ENCODE measurements at places on chromosomes 3 and 15.

GRCh38 chr15:61030451-61030850 lies 198.7 kb downstream of the RORA start:
- H3K36me3 ChIP-seq, result no peaks in the 10 kb centered on the region
- H3K27me3 ChIP-seq, result peaks cover 29% of the 10 kb centered on the region
- no peaks in the 10 kb centered on the region for H3K4me1 ChIP-seq
- no peak for DNase-seq
- H3K4me3 ChIP-seq, result no peak overlapping the region

DNA sequence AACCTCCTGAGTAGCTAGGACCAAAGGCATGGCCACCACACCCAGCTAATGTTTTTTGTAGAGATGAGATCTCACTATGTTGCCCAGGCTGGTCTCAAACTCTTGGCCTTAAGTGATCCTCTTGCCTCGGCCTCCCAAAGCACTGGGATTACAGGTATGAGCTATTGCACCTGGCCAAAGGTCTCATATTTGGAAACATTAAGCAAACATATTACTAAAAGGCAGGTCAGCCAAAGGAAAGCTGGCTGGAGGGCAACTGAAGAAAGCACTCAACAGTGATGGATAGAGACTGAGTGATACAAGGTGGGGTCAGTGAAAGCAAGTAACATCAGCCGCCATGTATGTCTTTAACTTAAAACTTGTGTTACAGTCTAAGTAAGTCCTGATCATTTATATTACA lies 57.5 kb downstream of the TBC1D2B start:
- DNase-seq, result no peak
- no peak overlapping the region for H3K4me3 ChIP-seq
- H3K27ac ChIP-seq, result no peak overlapping the region
- H3K36me3 ChIP-seq, result peaks cover 9% of the 10 kb centered on the region
- no peaks in the 10 kb centered on the region for H3K27me3 ChIP-seq

DNA sequence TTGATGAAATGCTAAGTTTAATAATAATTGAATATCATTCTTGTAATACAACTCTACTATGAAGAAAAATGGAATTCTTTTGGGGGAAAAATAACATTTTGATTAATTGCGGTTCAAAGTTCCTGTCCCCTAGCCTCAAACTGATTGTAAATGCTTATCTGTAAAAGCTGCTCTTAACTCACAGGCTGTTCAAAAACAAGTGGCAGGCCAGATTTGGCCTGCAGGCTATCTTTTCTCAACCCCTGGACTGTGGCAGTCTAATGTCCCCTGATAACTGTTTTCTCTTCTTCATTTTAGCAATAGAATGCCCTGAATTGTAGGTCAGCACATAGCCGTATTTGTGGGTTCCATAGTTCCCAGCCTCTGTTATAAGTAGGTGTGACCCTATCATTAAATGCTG lies 23.5 kb upstream of the SAMMSON start:
- no peak for DNase-seq
- H3K27ac ChIP-seq, result no peak overlapping the region
- no peak overlapping the region for H3K4me3 ChIP-seq
- H3K4me1 ChIP-seq, result no peaks in the 10 kb centered on the region

- DNase-seq, result no peak
- H3K4me3 ChIP-seq, result peak overlapping the region; percentile 83
- peaks cover 56% of the 10 kb centered on the region for H3K4me1 ChIP-seq
- H3K27me3 ChIP-seq, result no peaks in the 10 kb centered on the region
- no peaks in the 10 kb centered on the region for H3K36me3 ChIP-seq
Observed at GRCh38 chr15:41692049-41692448, 31.8 kb downstream of the MGA start.

DNA sequence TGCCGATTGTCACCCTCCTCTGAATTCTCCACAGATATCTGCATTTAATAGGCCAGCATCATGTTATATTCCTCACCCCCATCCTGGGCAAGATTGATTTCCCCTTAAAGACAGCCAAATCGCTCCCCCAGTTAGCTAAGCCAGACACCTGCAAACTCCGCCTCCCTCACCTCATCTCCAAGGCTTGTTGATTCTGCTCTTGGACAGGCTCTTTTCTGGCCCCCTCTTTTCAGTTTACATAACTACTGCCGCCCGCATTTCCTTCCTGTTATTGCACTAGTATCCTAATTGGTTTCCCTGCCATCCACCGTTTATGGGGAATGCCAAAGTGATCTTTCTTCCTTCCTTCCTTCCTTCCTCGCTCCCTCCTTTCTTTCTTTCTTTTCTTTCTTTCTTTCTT lies 214.7 kb upstream of the MRPL3 start:
- H3K27ac ChIP-seq, result no peak overlapping the region
- no peak overlapping the region for H3K4me3 ChIP-seq
- peaks cover 6% of the 10 kb centered on the region for H3K27me3 ChIP-seq
- peaks cover 2% of the 10 kb centered on the region for H3K4me1 ChIP-seq
- no peak for DNase-seq
- H3K36me3 ChIP-seq, result peaks cover 4% of the 10 kb centered on the region

DNA sequence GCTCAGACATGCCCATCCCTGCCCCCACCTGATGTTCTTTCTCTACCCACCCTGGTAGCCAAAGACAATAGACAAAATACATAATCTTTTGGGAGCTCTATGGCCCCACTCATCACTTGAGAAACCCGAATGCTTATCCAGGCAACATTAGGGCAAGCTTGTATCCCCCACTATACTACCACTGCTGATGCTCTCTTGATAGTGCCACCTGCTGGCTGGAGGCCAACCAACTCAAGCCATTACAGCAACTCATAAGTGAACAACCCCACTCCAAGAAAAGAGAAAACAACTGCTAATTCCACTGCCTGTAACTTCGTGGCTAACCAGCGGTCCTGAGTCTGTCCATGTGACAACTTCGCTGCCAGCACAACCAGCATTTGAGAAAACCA lies 342.5 kb upstream of the TGFBR2 start:
- no peak overlapping the region for H3K4me3 ChIP-seq
- DNase-seq, result no peak
- H3K27ac ChIP-seq, result no peak overlapping the region
- H3K4me1 ChIP-seq, result peaks cover 6% of the 10 kb centered on the region
- H3K36me3 ChIP-seq, result no peaks in the 10 kb centered on the region

DNA sequence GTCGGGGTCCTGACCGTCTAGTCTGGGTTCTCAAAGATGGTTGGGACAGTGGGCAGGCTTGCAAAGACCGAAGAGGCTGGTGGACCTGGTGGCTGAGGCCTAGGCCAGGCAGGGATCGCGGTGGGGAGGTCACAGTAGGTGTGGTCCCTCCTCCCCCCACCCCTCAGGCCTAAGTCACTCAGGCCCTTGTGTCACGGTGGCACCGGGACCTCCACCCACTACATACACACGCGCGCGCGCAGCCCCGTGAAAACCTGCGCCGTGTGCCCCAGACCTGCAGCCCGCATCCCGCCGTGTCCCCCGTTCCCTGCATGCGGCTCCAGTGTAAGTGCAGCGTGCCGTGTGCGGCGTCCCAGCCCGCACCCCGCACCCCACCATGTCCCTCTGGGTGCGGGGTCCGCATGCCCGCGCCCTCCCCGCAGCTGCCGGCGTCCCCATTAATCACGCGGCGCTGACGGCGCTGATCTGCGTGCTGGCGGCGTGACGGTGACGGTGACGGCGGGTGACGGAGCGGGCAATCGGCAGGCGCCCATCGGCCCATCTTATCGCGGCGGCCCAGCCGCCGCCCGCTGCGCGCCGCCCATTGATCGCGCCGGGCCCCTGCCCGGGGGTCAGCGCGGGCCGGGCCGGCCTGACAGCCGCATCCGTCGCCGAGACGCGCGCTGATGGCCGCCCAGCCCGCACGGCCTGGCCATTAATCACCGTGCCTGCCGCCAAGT lies 24.4 kb downstream of the SEC61A1 start:
- H3K4me3 ChIP-seq, result peak overlapping the region; percentile 83
- H3K4me1 ChIP-seq, result peaks cover 9% of the 10 kb centered on the region
- DNase-seq, result peak; percentile 34
- no peaks in the 10 kb centered on the region for H3K36me3 ChIP-seq
- H3K27me3 ChIP-seq, result no peaks in the 10 kb centered on the region
- H3K27ac ChIP-seq, result no peak overlapping the region

DNA sequence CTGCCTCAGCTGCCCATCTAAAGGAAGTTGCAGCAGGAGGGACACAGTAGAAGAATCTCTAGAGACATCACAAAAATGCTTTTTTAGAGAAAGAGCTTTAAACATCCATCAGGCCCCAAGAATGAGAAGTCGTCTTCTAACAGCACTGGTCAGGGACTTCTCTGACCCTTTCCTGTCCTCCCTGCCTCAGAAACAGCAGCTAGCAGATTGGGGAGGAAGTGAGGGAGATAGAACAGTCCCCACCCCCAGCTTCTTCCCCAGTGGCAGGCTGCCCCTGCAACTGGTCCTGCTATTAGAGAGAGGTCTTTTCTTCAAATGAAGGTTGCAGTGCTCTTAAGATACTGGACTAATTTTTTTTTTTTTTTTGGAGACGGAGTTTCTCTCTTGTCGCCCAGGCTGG lies 55.1 kb downstream of the PDE8A start:
- no peaks in the 10 kb centered on the region for H3K27me3 ChIP-seq
- peak overlapping the region; percentile 14 for H3K27ac ChIP-seq
- H3K4me1 ChIP-seq, result peaks cover 35% of the 10 kb centered on the region
- H3K36me3 ChIP-seq, result no peaks in the 10 kb centered on the region

DNA sequence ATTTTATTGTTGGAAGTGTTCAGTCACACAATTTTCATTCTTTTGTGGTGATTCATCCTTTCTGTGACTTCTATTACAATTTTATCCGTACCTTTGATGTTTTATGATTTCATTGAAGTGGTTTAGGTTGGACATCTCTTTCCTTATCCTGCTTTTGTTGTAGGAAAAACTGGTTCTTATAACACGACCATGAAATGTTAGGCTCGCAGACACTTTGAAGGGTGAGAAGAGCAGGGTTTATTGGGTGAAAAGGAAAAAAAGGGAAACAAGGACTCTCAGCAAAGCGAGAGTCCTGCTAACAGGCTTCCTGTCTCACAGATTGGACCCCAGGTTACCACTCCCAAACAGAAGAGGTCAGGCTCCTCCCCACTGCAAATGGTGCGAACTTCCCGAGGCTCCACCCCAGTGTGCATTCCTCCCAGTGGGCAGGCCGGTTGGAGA lies 257.4 kb downstream of the STXBP5L start:
- no peaks in the 10 kb centered on the region for H3K36me3 ChIP-seq
- no peak for DNase-seq
- no peaks in the 10 kb centered on the region for H3K27me3 ChIP-seq

- H3K27ac ChIP-seq, result no peak overlapping the region
- DNase-seq, result no peak
- H3K36me3 ChIP-seq, result peaks cover 2% of the 10 kb centered on the region
Observed at GRCh38 chr3:45510519-45510918, 84.0 kb upstream of the LIMD1 start.

DNA sequence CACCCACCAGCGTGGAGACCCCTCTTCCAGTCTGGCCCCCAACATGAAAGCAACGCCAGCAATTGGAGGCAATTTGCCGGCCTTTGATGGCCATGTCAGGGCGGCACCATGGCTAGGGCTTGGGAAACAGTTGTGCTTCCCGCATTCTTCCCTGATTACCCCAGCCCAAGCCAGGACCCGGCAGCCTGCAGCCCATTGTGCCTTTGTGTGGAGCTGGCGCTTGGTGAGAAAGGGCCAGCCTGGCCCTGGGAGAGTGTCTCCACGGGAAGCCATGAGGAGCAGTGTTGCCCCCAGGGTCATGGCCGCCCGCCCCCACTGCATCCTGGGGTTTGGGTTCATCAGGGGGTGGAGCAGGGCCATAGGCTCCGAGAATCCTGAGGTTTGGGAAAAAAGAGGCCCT lies 66.0 kb downstream of the DNAJB8 start:
- no peak overlapping the region for H3K4me3 ChIP-seq
- no peak overlapping the region for H3K27ac ChIP-seq
- no peak for DNase-seq

GRCh38 chr3:175187586-175187985 lies 328.5 kb downstream of the NAALADL2 start:
- H3K27me3 ChIP-seq, result no peaks in the 10 kb centered on the region
- H3K36me3 ChIP-seq, result no peaks in the 10 kb centered on the region
- H3K27ac ChIP-seq, result no peak overlapping the region

DNA sequence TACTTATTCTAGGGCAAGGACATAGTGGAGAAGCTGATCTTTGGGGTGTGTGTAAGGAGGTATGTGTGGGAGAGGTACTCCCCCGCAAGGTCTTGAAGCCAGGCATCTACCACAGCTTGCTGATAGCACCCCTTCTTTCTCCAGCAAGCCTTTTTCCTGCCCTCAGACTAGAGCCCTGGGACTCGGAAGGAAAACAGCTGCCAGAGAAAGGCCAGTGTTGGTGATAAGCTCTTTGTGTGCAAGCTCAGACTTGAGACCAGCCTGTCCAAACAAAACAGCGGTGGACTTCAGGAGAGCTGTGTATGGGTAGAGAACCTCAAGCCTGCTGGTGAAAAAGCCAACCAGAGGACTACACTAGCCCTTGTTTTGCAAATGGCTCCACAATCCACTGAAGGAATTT lies 1028.6 kb downstream of the MCTP2 start:
- DNase-seq, result no peak
- H3K27me3 ChIP-seq, result peaks cover 42% of the 10 kb centered on the region
- H3K27ac ChIP-seq, result no peak overlapping the region

- DNase-seq, result no peak
- no peak overlapping the region for H3K27ac ChIP-seq
- no peaks in the 10 kb centered on the region for H3K4me1 ChIP-seq
- H3K27me3 ChIP-seq, result peaks cover 5% of the 10 kb centered on the region
- no peak overlapping the region for H3K4me3 ChIP-seq
Observed at GRCh38 chr3:72361990-72362389, 486.3 kb downstream of the SHQ1 start.

DNA sequence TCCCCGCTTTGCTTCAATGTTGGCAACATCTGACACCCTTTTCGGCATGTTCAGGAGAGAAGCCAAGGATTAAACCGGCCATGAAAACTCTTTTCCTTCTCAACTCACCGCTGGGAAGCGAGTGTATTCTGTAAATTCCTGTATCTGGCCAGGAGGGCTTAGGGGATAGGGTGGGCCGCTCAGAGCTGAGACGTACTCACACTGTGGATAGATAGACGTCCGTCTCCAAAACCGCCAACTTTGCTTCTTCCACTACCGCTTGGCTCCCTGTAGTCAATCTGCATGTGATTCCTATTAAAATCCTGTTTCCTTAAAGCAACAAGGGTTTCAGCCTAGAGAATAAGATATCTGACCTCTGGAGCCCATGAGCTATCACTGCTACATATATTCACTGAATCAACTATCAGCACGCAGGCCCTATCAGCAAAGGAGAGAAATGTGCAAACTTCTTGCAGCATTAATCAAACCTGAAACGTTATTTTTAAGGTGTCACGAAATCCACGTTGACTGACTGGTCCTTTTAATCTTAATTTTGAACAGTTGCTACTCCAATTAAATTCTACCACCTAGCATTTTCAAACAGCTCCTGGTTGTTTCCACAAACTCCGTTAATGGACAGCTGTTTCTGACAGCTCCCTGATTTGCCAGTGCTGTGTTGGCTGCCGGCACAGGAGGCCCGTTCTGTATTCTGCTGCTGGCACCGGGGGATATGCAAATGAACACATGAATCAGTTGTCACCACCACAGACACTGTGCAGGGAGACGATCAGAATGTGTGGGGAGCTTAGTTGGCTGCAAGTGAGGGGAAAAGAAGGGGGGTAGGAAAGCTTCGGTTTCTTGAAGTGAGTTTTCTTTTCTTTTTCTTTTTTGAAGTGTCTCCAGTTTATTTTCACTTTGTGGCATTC lies 438.9 kb upstream of the ARRDC4 start:
- H3K27ac ChIP-seq, result no peak overlapping the region
- H3K27me3 ChIP-seq, result no peaks in the 10 kb centered on the region
- H3K36me3 ChIP-seq, result no peaks in the 10 kb centered on the region
- DNase-seq, result no peak
- H3K4me3 ChIP-seq, result no peak overlapping the region
- H3K4me1 ChIP-seq, result no peaks in the 10 kb centered on the region

GRCh38 chr15:81752974-81753373 lies 292.8 kb downstream of the MEX3B start:
- no peak overlapping the region for H3K27ac ChIP-seq
- H3K4me1 ChIP-seq, result no peaks in the 10 kb centered on the region
- H3K4me3 ChIP-seq, result no peak overlapping the region
- H3K36me3 ChIP-seq, result no peaks in the 10 kb centered on the region
- peaks cover 51% of the 10 kb centered on the region for H3K27me3 ChIP-seq
- no peak for DNase-seq

Measured in T-helper 17 cell (primary cell).